ENCODE measurements at places on chromosomes 7 and 10.

- no peak for DNase-seq
These were observed at the start of gene MUC12 for GRCh38 chr7:100969066-100969615. MUC12 (plus strand) TSS chr7:100969565; CDS start chr7:100969623, 58 bp downstream.

DNA sequence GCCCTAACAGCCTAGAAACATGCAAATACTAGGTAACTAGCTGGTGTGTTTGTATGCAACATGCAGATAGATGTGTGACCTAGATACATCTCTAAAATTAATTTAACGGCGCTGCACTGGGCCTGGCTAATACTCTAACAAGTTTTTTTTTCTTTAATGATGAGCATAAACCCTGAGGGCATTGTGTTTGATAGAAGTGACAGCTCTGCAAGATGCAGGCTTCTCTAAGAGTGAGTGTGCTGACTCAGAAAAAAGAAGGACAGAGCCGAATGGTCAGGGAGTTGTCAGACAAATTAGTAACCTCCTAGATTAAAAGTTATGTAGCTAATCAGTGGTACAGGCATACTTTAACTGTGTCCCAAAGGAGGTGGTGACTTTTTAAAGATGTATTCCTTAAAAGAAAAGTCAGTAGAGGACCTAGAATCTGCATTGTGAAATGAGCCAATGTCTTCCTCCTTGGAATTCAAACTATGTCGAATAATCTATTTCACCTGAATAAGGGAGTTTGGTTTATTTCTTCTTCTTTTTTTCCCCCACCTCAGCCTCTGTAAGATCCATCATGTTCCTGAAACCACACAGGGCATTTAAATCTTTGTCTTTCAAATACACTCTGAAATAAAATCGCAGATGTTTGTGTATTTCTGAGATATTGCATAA lies 315.1 kb downstream of the GFRA1 start:
- DNase-seq: no peak

- DNase-seq: no peak
These were observed 171.8 kb upstream of the RHEB start for GRCh38 chr7:151691449-151691848.

- no peak for DNase-seq
These were observed 54.3 kb upstream of the NRP1 start for GRCh38 chr10:33388785-33389184.

DNA sequence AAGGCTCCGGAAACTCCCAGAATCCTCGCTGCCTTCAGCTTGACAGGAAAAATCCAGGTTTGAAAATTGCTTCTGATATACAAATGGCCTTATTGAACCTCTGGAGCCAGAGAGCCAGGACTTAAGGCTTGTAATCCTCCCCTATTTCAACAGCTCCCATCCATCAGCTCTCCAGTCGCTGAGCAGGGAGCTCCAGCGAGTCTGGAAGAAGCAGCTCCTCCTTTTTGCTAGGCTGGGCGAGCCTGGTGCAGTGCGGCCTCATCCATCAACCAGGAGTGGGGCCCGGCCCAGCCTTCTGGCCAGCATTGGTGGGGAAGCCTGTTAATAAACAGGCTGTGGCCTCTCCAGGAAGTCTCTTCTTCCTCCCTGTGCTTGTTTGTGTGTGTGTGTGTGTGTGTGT lies 424.4 kb downstream of the TCERG1L start:
- DNase-seq: no peak

DNA sequence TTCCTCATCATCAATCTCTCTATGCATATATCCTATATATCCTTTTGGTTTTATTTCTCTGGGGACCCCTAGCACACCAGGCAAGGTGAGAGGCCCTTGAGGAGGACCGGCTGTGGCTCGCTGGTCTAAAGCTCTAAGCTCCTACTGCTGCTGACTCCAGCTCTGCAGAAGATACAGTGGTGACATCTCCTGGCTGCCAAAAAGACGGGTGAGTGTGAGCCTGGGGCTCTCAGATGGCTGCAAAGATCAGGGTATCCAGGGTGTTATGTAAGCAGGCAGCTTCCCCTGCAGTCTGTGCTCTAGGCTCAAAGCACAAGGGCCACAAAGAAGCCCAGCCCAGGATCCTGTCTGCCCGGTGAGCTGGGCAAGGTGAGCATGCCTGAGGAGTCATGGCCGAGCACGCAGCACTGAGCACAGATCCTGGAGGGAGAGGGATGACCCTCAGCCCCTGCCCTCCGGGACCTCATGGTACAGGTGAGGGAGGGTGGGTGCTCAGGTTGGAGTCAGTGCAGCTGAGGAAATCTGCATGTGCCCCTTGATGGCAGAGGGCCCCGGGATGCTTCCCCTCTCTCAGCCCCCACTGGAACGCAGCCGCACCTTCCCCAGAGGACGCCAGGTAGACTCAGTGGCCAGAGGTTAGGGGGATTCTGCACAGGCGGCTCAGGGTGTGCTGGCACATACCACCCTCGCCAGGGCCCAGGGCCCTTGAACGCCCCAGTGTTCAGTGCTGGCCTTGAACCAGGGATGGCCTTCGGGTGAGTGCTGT lies 95.4 kb upstream of the INSIG1 start:
- no peak for DNase-seq

DNA sequence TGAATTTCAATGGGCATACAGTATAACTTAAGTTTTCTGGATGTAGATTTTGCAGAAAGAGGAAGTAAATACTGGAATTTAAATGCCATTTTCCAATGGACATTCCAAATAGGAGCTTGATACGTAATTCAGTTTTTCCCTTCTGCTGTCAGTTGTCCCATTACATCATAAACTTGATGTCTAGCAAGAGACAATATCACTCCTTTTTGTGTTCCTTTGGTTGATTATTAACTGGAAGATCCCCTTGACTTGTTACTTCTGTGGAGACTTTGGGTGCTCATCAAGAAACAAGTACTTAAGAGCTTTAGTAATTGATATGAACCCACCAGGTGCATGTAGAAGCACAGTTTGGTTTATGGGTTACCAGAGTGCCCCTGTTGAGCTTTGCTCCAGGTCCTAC lies 116.1 kb downstream of the ST7 start:
- DNase-seq: no peak

GRCh38 chr10:34908481-34908880 lies 93.4 kb upstream of the PARD3 start:
- DNase-seq: no peak

- no peak for DNase-seq
These were observed 16.3 kb upstream of the HNRNPH3 start for GRCh38 chr10:68315582-68315981.

DNA sequence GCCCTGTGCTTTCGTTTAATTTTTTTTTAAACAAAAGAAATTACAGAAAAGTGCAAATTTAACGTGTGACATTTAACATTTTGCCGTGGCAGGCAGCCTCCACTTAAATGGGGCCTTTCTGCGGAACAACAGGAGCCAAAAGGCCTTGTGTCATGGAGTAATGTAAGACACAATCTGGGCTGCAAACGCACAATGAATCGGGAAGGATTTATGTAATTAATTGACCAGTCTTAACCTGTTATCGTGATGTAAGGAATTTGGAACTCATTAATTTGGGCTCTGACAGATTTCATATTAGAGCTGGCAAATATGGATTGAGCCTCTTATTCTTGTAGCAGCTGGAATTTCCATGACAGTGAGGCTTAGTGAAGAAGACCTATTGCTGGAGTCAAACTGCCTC lies 86.4 kb downstream of the SNX10 start:
- DNase-seq: no peak

- peak; percentile 2 for DNase-seq
These were observed 134.4 kb upstream of the FAM3C start for GRCh38 chr7:121530227-121531174.

DNA sequence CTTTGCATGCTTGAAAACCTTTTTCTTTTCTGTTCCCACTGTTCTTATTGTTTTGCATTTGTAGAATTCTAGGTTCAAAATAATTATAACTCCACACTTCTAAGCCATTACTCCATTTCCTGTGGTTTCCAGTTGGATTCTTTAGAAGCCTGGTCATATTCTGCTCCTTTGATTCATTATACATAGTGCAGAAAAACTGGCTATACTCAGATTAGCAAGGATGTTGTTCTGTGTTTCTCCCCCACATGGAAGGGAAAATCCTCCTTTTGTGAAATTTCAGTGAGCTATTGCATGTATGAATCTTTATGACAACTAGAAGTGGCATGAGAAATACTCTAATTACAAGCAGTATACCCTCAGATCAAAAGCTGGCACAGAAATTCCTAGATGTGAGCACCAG lies 79.5 kb downstream of the SLC13A1 start:
- DNase-seq: no peak

- DNase-seq: no peak
These were observed 42.3 kb downstream of the UNCX start for GRCh38 chr7:1274876-1275375.

DNA sequence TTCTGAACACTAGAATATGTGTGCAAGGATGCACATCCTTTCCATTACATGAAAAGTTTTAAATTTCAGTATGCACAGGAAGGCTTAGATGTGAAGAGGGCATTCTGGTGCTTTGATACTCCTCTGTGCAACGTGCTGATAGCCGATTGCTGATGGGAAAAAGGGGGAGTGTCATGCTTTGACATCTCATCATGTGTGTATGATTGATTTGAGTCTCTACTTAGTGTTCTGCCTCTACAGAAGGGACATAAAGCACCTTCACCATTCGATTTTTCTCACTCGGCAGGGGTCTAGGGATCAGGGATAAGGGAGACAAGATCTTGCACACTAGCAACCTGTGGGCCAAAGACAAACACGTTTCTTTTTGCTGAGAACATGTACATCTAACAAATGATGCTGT lies 114.7 kb upstream of the RSU1 start:
- DNase-seq: no peak

DNA sequence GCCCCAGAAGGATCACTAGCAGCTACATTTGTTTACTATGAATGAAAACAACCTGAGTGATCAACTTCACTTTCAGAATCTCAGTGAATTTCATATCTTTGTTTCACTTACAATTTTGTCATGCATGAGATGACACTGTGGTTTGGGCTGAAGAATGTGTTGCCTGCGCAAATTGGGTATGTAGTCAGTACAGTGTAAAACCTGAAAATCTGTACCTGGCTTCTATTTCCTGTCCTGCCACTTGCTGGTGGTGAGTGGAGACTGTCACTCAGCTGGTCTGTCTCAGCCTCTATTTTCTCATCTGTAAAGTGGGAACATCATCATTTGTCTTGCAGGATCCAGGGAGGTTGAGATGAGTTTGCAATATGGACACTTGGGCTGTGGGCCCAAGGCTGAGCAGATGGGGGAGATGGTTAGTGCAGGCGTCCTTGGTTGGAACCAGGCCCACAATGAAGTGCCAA lies 118.0 kb downstream of the WDFY4 start:
- no peak for DNase-seq

- DNase-seq: no peak
These were observed 153.3 kb downstream of the POU6F2 start for GRCh38 chr7:39130857-39131526.

- no peak for DNase-seq
These were observed 1.7 kb downstream of the RASGEF1A start for GRCh38 chr10:43264965-43265798.

GRCh38 chr7:94005753-94006152 lies 1.6 kb upstream of the BET1 start:
- DNase-seq: no peak

DNA sequence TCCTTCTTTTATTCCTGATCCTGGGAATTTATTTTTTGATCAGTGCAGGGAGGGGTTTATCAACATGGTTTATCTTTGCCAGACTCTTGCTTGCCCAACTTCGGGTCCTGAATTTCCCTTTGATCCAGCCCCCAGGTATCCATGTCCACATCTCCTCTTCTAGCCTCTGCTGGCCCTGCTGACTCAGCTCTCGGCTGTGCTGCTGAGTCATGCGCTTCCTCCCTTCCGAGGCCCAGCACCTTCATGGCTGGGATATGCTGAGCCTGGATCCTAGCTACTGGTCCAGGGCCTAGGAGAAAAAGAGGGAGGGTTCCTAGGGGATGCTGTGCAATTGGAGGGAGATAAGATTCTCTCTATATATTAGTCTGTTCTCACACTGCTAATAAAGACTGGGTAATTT lies 380.7 kb upstream of the SHH start:
- no peak for DNase-seq

GRCh38 chr7:79781716-79782115 lies 328.2 kb upstream of the MAGI2 start:
- no peak for DNase-seq

DNA sequence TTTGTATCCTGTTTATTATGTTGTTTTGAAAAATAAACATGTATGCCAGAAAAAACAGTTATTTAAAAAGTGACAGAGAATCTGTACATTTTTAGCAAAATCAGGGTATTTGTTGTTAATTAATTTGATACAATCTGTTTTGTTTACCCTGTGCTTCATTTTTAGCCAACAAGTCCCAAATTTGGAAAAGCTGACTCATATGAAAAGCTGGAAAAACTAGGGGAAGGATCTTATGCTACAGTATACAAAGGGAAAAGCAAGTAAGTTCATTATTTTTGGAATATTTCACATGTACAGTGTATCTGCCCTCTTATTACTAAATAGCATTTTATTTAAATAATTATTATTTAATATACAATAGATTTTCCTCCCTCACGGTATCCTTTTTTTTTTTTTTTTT lies 151.4 kb downstream of the CDK14 start:
- no peak for DNase-seq

DNA sequence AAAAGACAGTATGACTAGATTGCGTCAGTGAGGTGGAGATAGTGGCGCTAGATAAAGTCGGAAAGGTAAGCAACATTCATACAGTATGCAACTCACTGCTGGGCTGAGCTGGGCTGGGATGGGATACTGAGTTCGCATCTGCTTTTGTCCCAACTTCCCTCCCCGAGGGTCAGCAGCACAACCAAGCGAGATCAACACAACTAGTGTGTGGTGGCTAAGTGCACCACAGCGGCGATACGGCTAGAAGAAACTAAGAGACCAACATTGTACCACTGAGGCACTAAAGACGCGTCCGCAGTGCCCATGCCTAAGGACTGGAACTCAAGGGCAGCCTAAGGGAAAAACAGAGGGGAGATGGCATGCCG lies 467 bp downstream of the EXOSC1 start:
- no peak for DNase-seq

GRCh38 chr10:26869528-26869927 lies 8.8 kb upstream of the ABI1 start:
- DNase-seq: no peak

DNA sequence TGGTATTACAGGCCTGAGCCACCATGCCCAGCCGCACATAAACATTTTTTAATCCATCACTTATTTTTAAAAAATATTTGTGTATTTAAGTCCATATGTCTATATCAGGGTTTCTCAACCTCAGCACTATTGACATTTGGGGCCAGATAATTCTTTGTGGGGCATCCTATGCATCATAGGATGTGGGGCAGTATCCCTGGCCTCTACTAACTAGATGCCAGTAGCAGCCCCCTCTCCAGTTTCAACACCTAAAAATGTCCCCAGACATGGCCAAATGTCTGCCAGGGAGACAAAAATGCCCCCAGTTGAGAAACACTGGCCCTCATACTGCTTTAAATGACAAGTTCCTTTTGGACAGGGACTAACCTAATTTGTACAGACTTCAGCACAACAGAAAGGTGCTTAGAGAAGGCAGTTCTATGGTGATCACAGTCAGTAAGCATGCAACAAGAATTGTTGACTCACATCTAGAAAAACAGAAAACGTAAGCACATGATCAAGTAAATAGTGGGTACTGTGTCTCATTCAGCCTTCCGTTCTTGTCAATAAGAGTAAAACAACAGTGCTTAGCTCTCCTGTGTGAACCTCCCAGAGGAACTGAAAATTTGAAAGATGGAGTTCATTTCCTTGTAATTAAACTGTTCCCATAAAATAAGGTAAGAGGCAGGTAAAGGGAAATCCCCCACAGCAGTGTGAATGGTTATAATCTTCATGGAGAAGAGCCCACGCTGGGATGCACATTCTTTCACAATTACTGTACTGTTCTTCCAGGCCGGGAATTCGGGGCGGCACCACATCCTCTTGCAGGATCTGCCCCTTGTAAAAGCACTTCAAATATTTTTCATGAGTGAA lies 17.3 kb upstream of the ADRB1 start:
- no peak for DNase-seq
